ENCODE measurements at places on chromosomes 16 and 17. TPM values are rescaled to one million over a fixed set of nuclear protein-coding genes. Genes with fewer than 3 reads are reported as not detected.

Gene TPSAB1
- not detected for total RNA-seq

Gene TNFRSF17
- total RNA-seq = not detected

Gene FOXN1
- total RNA-seq = not detected

Gene B4GALNT2
- total RNA-seq = 0.17 TPM

Gene SEPTIN12
- not detected for total RNA-seq

Gene PDILT
- not detected for total RNA-seq

DNA sequence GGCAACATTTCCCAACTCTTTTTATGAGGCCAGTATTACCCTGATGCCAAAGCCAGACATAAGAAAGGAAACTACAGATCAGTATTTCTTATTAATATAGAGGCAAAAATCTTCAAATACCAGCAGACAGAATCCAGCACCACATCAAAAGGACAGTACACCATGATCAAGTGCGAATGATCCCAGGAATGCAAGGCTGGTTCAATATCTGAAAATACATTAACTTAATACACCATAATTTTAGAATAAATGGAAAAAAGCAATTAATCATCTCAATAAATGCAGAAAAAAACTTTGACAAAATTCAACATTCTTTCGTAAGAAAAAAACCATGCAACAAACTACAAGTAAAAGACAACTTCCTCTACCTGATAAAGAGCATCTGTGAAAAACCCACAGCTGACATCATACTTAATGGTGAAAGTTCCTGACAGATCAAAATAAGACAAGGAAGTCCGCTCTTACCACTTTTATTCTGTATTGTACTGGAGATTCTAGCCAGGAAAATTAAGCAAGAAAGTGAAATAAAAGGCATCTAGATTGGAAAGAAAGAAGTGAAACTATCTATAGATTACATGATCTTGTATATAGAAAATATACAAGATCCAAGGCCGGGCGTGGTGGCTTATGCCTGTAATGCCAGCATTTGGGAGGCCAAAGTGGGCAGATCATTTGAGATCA, 26.4 kb upstream of the MAPK3 start:
- no peak for DNase-seq

DNA sequence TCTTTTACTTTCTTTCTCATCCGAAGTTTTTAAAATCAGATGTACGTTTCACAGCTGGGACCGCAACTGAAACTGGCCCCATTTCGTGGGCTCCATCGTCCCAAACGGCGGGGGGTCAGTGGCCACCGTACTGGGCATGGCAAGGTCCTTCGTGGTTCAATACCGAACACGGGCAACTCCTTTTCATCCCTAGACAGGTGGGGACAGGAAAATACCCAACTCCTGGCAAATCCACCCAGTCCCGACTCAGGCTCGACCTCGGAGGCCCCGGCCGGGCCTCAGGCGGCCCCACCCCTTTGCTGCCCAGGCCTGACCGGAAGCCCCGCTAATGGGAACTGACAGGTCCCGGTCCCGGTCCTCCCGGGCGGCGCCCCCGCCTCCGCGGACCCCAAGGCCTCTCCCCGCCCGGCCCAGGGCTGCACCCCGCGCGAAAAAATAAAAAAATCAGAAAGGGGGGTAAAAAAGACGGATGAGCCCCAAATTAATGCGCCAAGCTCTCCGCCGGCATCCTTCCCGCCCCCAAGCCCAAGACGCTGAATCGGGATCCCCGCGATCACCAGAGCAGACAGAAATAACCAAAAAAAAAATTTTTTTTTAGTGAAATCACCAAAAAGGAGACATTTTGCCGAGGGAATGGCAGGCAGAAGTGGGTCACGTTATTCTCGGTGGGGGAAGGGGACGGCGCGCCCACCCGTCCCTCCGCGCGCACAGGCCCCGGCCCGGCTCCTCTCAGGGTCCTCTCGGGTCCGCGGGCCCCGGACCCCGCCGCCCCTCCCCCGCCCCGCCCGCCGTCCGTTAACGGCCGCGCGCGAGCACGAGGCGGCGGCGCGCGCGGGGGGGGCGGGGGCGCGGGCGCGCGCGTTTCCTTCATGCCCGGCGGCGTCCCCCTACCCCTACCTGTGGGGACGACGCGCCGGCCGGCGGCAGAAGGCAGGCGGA, 562 bp downstream of the ZC3H7A start:
- peak; percentile 39 for DNase-seq

DNA sequence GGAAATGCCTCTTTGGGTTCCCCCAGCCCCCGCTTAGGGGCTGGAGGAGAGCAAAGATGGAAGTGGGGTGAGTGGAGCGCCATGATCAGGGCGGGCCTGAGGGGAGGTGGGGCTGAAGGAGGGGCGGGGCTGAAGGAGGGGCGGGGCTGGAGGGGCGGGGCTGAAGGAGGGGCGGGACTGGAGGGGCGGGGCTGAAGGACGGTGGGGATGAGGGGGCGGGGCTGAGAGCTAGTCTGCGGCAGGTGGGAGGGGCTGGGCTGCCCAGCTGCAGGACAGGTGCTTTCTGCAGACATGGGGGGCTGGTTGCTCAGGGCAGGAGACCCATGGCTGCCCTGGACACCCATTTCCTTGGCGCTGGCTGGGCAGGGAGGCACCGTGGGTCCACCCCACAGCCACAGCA, 39.1 kb upstream of the PABPN1L start:
- DNase-seq = no peak

DNA sequence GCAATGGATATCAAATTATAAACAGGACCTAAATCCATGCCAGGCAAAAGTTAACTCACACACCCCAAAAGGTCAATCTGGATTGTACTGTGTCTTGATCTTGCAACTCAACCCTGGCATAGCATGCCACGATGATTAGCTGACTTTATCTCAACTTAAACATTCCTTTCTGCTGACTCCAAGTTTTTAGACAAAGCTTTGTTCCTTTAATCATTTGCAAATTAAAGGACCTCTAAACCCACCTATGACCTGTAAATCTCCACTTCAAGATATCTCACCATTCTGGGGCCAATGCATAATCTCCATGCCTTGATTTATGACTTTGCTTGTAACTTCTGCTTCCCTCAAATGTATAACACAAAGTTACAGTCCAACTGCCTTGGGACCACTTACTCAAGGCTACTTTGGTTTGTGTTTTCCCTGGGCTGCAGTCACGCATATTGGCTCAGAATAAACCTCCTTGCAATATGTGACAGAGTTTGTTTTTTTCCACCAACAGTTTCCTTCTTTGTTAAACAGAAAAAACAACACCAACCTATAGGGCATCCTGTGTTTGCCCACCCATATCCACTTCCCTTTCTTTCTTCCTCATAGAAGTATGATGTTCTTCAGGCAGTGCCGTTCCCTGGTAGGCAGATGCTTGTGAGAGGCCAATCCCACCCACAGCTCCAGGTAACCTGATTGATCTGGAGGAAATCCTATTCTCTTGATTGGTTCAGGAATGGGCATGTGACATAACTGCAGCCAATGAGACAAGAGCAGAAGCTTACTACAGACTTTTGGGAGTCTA, 390.6 kb upstream of the ERCC4 start:
- DNase-seq = no peak

DNA sequence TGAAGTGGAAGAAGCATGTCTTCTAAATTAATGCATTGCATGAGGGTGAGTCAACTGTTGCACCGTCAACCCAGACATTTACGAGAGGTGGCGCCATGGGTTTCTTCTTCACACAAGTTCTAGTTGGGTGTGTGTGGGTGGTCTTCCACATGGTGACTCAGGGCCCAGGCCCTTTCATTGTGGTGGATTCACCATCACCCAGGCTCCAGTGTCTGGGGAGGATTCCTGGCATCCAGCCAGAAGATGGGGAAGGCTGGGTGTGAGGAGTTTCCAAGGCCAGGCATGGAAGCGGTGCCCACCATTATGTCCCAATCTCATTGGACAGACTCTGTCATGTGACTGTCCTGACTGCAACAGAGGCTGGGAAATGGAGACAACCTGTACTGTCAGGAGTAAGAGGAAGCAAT, 21.4 kb upstream of the JPH3 start:
- peak; percentile 27 for DNase-seq

DNA sequence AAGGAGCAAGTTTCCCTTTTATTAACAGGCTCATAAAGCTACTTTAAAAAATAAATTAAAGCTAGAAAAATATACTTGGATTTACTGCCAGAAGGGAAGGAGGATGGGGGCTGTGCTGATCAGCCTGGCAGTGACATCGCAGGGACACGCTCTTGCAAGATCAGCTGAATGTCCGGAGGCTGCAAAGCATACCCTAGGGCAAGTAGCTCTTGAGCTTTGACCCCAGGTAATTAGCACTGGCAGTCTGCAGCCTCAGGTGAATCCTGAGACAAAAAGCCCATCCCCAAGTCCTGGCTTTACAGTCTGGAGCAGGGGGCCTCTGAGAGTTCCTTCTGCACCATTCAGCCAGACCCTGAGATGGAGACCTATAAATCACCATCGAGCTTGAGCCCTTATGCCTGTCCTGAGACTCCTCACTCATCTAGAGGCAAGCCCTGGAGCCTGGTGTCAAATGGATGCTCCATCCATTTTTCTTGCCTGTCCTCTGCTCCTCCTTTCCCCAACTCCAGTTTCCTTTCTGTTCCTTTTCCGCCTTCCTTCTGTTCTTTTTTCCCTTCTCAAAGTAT, 131.7 kb downstream of the TMEM114 start:
- DNase-seq = no peak

DNA sequence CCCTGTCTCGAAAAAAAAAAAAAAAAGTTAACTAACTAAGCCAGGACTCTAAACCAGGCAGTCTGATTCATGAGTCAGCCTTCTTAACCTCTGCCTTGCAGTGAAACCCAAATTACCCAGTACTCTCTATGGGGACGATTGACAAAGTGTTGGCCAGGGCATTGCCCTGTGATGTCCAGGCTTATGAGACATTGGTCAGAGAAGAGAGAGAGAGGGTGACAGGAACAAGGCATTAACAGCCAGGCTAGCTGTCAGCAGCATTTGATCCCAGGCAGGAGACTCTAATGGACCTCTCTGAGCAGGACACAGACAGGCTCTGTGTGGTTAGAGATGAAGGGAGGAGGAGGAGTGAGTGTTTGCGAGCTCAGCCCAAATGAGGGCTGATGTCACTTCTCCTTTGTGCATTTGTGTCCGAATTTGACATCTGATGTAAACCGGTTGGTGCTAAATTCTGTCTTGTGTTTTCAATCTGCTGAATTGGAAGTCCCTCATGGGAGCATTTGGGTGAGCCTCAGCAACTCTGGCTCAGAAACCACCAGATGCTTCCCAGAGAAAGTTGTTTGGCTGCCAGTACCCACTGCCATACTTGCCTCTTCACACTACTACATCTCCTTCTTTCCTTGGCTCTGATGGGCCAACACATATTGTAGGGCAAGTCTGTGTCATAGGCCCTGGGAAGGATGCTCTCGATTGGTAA, 4.3 kb upstream of the MYL4 start:
- DNase-seq = peak; percentile 41

- no peak for DNase-seq
Measured at GRCh38 chr17:72432143-72432621, 311.4 kb downstream of the SOX9 start.

DNA sequence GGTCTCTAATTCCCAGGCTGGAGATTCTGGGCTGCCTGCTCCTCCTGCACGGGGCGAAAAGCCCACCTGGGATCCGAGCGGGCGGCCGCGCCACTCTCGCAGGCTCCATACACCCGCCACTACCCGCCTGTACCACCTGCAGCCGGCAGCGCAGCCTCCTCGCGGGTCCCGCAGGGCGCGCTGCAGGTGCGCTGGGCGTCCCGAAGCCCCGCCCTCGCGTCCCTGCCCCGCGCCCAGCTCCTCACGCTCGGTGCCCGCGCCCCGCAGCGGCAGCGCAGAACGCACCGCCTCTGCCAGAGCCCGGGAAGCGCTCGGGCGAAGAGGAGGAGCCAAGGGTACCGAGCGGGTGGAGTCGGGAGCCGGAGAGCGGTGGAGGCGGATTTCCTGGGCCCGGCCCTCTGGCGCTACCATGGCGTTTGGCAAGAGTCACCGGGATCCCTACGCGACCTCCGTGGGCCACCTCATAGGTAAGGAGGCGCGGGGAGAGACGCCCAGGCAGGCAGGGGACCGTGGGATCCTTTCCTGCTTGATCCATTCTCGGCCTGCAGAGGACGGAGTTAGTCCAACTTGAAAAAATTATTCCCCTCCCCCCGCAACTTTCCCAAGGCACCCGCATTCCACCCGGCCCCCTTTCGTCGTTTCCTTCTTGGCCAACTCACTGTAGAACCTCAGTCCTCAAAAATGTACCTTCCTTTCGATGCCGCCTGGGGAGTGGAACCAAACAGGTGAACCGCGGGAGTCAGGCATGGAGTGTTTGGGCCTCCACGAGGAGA, at the start of gene TOM1L1:
Gene TOM1L1 (plus strand): TSS at position 396 of the 773 bp plus-strand sequence. CDS start 14 bp downstream, at position 410.
- peak; percentile 78 for DNase-seq

DNA sequence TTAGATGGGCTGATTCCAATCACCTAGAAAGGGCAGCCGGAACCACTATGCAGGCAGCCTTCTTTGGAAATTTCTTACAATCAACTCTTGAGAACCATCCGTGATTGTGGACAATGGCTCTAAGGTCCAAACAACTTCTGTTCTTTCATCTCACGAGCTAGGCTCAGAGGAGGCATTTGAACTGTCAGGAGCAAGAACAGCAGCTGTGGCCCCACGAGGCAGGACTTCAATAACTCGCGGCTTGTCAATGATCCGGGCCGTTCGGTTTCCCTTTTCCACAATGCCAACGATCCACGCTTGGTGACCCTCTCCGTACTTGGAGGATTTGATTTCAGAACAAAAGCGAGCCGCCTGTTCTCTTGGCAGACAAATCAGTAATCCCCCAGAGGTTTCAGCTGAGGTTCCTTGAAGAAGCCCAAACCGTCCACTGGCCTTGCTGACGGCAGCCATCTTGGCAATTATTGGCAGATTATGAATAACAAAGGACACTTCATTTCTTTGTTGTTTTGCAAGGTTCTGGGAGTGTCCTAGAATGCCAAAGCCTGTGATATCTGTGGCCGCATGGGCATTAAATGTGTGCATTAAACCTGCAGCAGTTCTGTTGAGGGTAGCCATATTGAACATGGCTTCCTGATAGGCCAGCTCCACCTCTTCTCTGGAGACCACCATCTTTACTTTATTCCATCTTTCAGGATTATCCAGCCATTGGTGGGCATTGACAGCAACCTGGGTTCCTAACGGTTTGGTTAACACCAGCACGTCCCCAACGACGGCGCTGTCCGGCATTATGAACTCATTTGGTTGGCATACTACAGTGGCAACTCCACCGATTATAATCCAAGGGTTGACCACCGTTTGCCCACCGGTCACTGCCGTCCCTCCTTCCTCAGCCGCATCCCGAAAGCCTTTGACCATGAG, 1.2 kb downstream of the SEPHS2 start:
- DNase-seq = no peak

GRCh38 chr17:62724398-62725146, 83.5 kb downstream of the MARCHF10 start:
- DNase-seq = peak; percentile 90

GRCh38 chr16:85903559-85903958, 4.6 kb downstream of the IRF8 start:
- DNase-seq = no peak

DNA sequence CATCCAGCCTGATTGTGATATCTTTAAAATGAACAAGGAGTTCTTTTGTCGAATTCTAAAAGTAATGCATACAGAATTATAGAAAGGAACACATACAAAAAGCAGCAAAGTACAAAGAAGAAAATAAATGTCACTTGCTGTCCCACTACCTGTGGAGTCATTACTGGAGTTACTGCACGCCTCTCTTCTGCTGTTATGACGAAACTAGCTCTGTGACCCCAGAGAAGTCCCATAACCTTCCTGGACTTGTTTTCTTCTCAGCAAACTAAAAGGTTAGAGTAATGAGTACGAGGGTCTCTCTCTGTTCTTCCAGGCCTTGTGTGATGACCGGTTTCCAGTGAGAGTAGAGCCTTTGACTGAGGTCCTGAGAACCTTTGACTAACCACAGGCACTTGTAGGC, 26.9 kb downstream of the BANP start:
- DNase-seq = no peak
